Left lung (tissue), 14 donors: ENCODE measurements at places on chromosomes 11 and 22. TPM values are rescaled to one million over a fixed set of nuclear protein-coding genes. Genes with fewer than 3 reads are reported as not detected.

Gene PLAAT2
- total RNA-seq = 5.0 TPM

Gene SPDYC
- not detected for total RNA-seq

Gene ESAM
- 119 TPM for total RNA-seq

Gene PSMC3
- 86.7 TPM for total RNA-seq

DNA sequence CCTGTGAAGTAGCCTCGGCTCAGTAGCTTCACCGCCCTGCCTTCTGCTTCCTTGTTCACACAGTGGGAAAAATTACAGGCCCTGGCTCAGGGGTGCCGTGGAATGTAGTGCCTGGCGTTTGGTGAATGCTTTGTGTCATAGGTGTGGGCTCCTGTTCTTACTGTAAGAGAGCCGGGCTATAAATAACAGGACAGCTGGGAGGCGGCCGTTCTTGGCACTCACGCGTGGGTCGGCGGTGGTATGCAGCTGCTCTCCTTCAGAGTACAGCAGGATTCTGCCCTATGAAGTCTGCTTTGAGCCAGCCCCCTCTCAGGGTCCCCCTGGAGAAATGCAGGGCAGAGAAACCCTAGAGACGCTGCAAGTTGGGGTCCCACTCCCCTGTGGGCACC lies 84.2 kb downstream of the CTTN start:
- H3K36me3 ChIP-seq = no peaks in the 10 kb centered on the region
- peak overlapping the region; percentile 65 for H3K27ac ChIP-seq
- peak; percentile 49 for DNase-seq
- no peak overlapping the region for H3K4me3 ChIP-seq

DNA sequence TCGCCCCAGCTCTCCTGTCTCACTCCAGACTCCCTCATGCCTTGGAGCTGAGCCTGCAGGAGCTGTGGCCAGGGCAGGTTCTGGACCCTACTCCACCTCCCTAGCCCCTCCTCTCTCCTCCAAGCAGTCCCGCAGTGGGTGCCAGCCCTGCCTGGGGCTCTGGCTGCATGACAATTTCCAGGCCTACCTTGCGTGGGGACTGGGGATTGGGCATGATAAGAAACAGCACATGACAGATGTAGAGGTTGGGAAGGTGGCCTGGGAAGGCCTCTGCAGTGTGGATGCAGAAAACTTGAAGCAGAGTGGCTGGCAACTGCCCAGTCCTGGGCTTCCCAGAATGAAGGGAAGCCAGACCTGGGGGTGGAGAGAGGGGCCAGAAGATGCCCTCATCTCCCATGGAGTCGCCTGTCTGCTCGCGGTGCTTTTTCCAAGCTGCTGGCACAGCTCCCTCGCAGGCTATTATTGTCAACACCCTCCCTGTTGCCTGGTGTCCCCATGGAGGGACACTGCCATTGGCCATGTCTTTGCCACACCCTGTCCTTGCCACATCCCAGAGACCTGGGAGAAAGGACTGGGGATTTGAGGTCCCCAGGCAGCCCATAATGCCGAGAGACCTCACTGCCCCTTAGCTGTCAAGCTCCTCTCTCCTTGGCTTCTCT lies 48.9 kb upstream of the CDON start:
- H3K4me3 ChIP-seq = no peak overlapping the region
- no peak overlapping the region for H3K27ac ChIP-seq
- H3K27me3 ChIP-seq = no peaks in the 10 kb centered on the region
- H3K36me3 ChIP-seq = no peaks in the 10 kb centered on the region
- no peak for DNase-seq
